ENCODE measurements at places on chromosomes 6 and 20. TPM values are rescaled to one million over a fixed set of nuclear protein-coding genes. Genes with fewer than 3 reads are reported as not detected.

The MOXD1 gene
- polyA plus RNA-seq = 15.5 TPM

The C20orf202 gene
- polyA plus RNA-seq = not detected

The CFAP61 gene
- polyA plus RNA-seq = 2.2 TPM

The RIPPLY2 gene
- polyA plus RNA-seq = not detected

The PAX1 gene
- 1.6 TPM for polyA plus RNA-seq

The CRISP2 gene
- polyA plus RNA-seq = not detected

GRCh38 chr6:4262526-4262925 is 127.2 kb upstream of the ECI2 start:
- DNase-seq = no peak

DNA sequence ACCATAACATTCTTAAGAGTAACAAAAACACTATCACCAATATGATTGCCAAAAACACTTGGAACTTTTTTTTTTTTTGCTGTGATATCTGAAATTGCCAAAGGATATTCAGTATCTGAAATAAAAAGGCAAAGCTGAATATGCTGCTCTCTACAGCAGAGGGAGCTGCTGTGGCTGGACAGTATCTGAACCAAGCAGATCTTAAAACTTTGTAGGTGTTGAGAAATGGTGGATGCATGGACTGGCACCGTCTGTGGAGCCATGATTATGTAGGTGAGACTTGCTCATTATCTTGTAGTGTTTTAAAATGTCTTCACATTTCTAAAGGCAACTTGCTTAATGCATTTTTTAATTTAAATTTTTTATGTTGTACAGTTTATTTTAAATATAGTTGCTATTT is 9.2 kb downstream of the PDCD2 start:
- no peak for DNase-seq

DNA sequence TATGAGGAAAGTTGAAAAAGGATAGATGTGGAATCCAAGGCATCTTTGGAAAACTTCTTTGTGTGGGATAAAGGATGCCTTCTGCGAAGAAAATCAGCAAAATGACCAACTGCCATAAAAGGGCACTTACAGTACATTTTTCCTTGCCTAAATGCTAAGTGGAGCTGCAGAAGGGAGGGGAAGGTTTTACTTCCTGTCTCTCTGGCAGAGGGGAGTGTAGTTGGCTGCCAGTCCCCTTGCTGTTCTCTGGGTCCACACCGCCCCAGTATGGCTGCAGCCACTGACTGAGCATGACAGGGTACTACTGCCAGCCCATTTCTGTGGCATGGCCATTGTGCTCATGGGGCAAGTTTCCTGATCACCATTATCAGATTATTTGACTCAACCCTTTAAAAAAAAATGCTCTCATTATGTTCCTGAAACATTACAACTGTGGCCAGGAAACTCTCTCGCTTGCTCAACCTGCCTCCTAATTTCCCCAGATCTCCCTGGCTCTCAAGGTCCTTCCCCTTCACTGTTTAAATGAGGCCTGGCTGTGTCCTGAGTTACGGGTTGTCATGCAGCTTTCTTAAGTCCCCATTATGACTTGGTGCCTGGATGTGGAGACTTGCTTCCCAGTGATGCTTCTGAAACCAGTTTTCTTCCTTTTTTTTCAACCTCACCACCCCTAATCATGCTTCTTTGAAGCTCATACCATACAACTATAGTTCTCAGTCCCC is 34.5 kb upstream of the FAM184A start:
- no peak for DNase-seq

DNA sequence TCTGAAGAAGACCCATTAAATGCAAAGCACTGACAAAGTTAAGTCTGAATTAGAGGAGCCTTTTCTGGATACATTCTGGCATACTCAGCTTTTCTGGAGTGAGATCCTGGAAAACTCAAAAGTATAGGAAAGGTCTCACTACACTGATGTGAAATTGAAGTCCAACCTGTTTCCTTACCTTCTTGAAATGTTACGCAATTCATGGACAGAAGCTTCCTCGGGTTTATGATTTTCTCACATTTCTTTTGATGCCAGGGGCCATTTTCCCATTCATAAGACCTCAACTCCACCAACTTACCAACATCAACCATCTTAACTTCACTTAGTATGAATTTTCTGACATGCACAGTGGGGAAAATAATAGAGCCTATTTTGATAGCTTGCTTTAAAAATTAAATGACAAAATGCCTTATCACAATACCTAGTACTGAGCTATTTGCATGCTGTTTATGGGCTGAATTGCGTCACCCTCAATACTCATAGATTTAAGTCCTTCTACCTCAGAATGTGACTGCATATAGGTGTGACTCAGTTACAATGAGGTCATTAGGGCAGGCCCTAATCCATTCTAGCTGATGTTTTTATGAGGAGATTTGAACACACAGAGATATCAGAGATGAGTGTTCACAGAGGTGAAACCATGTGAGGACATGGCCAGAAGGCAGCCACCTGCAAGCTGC is 73.4 kb upstream of the RAB32 start:
- no peak for DNase-seq

DNA sequence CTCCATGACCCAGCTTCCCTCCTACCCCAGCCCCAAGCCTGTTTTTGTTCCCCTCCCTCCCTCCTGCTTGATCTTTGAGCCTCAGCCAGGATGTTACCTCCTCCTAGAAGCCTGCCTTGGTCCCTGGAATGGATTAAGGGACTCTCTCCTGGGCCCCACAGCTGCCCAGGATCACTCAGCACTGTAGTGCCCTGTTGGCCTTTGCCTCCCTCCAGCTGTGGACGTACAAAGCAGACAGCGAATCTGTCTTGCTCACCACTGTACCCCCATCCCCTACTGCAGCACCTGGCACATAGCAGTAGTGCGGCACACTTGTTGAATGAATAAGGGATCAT is 11.8 kb upstream of the FAM110A start:
- no peak for DNase-seq

GRCh38 chr6:100554228-100554627 is 89.5 kb upstream of the SIM1 start:
- DNase-seq = no peak
